Natural killer cell (primary cell): ENCODE measurements at places on chromosomes 3 and 15.

DNA sequence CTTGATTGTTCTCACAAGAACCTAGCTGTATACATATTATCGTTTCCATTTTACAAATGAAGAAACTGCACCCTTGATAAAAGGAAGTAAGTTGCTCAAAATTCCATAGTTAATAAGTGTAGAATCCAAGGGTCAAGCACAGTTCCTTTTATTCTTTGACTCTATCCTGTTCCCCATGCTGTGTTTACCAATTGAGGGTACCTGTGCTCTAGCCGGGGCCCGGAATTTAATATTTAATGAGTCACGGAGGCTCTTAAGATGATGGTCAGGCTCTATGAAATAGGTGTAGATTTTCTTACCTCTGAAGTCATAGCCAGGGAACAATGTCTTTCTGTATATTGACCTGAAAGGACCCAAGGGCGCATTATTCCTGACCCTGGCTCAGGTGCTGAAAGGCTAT lies 65.2 kb downstream of the LPP start:
- DNase-seq: no peak

GRCh38 chr3:152945556-152945955 lies 110.6 kb downstream of the P2RY1 start:
- no peak for DNase-seq

DNA sequence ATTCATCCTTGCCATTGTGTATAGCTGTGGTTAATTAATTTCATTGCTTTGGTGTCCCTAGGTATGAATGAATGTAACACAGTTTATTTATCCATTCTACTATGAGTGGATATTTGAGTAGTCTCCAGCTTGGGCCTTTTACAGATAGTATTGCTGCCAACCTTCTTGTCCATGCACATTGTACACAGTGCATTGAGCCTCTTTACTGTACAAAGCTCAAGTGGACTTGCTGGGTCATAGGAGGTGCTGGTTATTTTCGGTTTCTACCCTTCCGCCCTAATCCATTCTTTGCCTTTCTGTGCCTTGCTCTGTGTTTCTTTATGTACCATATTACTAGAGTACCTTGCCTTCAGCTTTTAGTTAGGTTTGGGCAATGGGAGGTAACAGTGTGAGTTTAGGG lies 60.7 kb downstream of the DUT start:
- DNase-seq: no peak

DNA sequence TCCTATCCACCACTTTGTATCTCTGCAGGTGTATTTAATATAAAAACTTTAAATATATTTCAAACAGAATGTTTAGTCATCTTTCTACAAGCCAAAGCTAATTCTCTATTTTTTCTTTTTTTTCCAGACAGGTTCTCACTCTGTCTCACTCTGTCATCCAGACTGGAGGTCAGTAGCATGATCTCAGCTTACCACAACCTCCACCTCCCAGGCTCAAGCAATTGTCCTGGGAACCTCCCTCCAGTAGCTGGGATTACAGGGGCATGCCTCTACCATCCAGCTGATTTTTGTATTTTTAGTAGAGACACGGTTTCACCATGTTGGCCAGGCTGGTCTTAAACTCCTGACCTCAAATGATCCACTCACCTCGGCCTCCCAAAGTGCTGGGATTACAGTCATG lies 202.6 kb downstream of the VGLL3 start:
- no peak for DNase-seq

DNA sequence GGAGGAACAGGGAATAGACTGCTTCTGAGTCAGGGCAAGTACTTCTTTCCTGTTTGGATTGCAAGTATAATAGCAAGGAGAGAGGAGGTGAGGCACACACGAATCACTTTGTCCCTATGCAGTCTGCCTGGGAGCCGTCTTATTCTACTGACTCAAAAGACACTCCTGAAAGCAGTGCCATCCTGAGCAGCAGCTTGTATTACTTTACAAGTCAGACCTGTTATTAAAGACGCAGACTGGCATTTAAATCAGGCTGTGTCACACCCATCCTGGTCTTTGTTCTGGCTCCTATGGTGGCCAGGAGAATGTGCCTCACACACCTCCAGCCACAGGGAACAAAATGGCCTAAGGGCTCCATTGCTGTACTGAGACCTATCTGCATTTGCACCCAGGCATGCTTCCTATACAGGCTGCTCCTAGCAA lies 17.9 kb upstream of the SQOR start:
- DNase-seq: no peak
